ENCODE measurements at places on chromosomes 6 and 20. TPM values are rescaled to one million over a fixed set of nuclear protein-coding genes. Genes with fewer than 3 reads are reported as not detected.

DNA sequence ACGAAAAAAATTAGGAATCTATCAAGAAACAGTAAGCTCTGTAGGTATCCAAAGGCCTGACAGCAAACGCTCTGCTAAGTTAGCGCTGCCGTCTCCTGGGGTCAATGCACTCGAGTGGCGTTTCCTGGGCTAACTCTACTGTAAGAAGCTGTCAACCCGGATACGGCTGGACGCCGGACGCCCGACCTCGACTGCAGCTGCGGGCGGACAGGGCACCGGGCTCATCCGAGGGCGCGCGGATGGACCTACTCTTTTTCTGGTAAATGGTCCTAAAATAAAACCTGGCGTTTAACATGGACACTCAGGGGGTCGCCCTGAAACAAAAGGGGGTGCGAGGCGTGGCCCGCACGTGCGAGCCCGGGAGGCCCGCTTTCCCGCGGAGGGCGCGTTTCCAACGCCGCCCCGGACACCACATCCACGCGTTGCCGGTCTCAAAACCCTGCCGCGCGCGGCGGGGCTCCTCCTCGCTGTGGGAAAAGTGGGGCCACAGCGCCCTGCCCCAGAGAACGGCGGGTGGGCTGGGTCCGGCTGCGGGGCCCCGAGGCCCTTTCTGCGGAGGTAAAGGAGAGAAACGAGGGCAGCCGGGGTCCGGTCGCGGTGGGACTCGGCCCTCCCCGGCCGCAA is 537 bp downstream of the TCP1 start:
- H3K27ac ChIP-seq, result peak overlapping the region; percentile 94
- peaks cover 29% of the 10 kb centered on the region for H3K4me1 ChIP-seq
- no peak for DNase-seq
- peaks cover 22% of the 10 kb centered on the region for H3K36me3 ChIP-seq
- H3K4me3 ChIP-seq, result peak overlapping the region; percentile 99

- no peak overlapping the region for H3K27ac ChIP-seq
- no peaks in the 10 kb centered on the region for H3K4me1 ChIP-seq
- DNase-seq, result no peak
- H3K27me3 ChIP-seq, result no peaks in the 10 kb centered on the region
- H3K4me3 ChIP-seq, result no peak overlapping the region
- no peaks in the 10 kb centered on the region for H3K36me3 ChIP-seq
Measured at GRCh38 chr6:161561908-161562307, 288.0 kb upstream of the AGPAT4 start.

GRCh38 chr6:90978046-90978445 is 391.2 kb upstream of the MAP3K7 start:
- DNase-seq, result no peak
- no peaks in the 10 kb centered on the region for H3K27me3 ChIP-seq
- no peaks in the 10 kb centered on the region for H3K4me1 ChIP-seq
- H3K36me3 ChIP-seq, result no peaks in the 10 kb centered on the region

GRCh38 chr6:93300661-93301060 is 118.7 kb downstream of the EPHA7 start:
- no peaks in the 10 kb centered on the region for H3K27me3 ChIP-seq
- DNase-seq, result no peak
- H3K4me3 ChIP-seq, result no peak overlapping the region
- H3K27ac ChIP-seq, result no peak overlapping the region
- H3K36me3 ChIP-seq, result peaks cover 4% of the 10 kb centered on the region

DNA sequence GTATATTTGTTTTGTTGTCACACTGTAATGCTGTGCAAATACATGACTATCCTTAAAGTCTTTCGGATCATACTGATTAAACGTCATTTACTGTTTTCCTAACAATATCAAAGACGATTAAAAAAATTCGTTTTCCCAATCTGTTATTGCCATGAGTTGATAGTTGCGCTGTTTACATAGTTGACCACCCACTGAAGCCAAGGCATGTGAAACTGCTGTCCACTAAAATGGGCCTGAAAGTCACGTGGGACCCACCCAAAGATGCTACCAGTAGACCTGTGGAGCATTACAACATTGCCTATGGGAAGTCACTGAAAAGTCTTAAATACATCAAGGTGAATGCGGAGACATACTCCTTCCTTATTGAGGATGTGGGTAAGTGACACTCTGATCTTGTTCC is 28.1 kb downstream of the FNDC1 start:
- DNase-seq, result no peak
- no peak overlapping the region for H3K27ac ChIP-seq
- H3K36me3 ChIP-seq, result no peaks in the 10 kb centered on the region
- H3K4me3 ChIP-seq, result no peak overlapping the region
- H3K27me3 ChIP-seq, result peaks cover 13% of the 10 kb centered on the region
- no peaks in the 10 kb centered on the region for H3K4me1 ChIP-seq

SIRPD gene
- total RNA-seq, result not detected

GRCh38 chr6:25899123-25899522 is 25.1 kb upstream of the SLC17A3 start:
- H3K27ac ChIP-seq, result peak overlapping the region; percentile 79
- DNase-seq, result no peak
- peaks cover 25% of the 10 kb centered on the region for H3K4me1 ChIP-seq
- no peaks in the 10 kb centered on the region for H3K36me3 ChIP-seq

GRCh38 chr20:46865824-46866223 is 28.8 kb upstream of the EYA2 start:
- no peaks in the 10 kb centered on the region for H3K27me3 ChIP-seq
- no peak for DNase-seq
- H3K4me3 ChIP-seq, result no peak overlapping the region
- no peaks in the 10 kb centered on the region for H3K36me3 ChIP-seq

- H3K27ac ChIP-seq, result peak overlapping the region; percentile 84
- no peaks in the 10 kb centered on the region for H3K27me3 ChIP-seq
Measured at GRCh38 chr20:50746138-50746940, 15.0 kb downstream of the PARD6B start.

- H3K27ac ChIP-seq, result no peak overlapping the region
- H3K36me3 ChIP-seq, result no peaks in the 10 kb centered on the region
- no peak for DNase-seq
- no peaks in the 10 kb centered on the region for H3K27me3 ChIP-seq
- no peak overlapping the region for H3K4me3 ChIP-seq
Measured at GRCh38 chr6:25138233-25138933, 140.8 kb upstream of the CARMIL1 start.

DNA sequence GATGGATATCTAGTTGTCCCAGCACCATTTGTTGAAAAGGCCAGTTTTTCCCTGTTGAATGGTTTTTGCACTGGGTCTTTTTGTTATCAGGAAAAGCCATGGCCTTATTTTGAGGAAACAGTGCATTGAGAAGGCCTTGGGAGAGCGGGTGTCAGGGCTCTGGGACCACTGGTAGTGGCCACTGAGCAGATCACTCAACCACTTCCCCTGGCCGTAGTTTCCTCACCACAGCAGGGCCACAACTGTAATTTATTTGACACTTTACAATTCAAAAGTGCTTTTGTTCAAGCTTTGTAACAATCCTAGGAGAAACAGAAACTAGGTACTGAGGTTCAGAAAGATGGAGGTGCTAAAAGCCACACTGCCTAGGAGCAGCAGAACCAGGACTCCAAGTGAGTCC is 281.8 kb downstream of the GMDS start:
- H3K4me1 ChIP-seq, result no peaks in the 10 kb centered on the region
- DNase-seq, result no peak

GRCh38 chr6:148001844-148002642 is 340.6 kb upstream of the SASH1 start:
- DNase-seq, result no peak
- H3K27ac ChIP-seq, result no peak overlapping the region
- H3K4me1 ChIP-seq, result peaks cover 9% of the 10 kb centered on the region
- H3K27me3 ChIP-seq, result no peaks in the 10 kb centered on the region

GINS1 gene
- 25.2 TPM for total RNA-seq

SDCBP2 gene
- 2.3 TPM for total RNA-seq

ADGRF4 gene
- 2.6 TPM for total RNA-seq

- no peak overlapping the region for H3K4me3 ChIP-seq
- H3K36me3 ChIP-seq, result peaks cover 14% of the 10 kb centered on the region
- no peak for DNase-seq
- H3K4me1 ChIP-seq, result no peaks in the 10 kb centered on the region
- H3K27me3 ChIP-seq, result no peaks in the 10 kb centered on the region
Measured at GRCh38 chr20:62330576-62331317, 27.9 kb downstream of the ADRM1 start.

- peaks cover 2% of the 10 kb centered on the region for H3K4me1 ChIP-seq
- H3K36me3 ChIP-seq, result no peaks in the 10 kb centered on the region
- H3K27me3 ChIP-seq, result peaks cover 14% of the 10 kb centered on the region
- H3K27ac ChIP-seq, result no peak overlapping the region
Measured at GRCh38 chr6:733431-734219, 40.7 kb upstream of the EXOC2 start.

DNA sequence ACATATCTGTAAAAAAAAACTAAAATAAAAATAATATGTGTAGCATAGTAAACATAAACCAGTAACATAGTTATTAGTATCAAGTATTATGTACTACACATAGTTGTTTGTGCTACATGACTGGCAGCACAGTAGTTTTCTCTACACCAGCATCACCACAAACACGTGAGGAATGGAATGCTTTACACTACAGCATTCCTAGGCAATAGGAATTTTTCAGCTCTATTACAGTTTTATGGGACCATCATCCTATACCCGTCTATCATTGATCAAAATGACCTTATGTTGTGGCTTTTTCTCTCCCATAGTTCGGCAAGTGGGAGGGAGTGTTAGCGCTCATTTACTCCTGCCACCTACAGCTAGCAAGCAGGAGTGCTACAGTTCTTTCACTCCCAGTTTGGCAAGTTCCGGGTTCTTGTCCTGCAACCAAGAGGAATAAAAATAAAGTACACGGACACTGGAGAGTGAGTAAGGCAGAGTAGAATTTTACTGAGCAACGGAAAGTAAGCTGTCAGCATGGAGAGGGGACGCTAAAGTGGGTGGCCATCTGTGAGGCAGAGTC is 196.8 kb upstream of the HSF2 start:
- H3K27ac ChIP-seq, result no peak overlapping the region
- H3K4me3 ChIP-seq, result no peak overlapping the region
- H3K4me1 ChIP-seq, result no peaks in the 10 kb centered on the region
- H3K27me3 ChIP-seq, result no peaks in the 10 kb centered on the region
- DNase-seq, result no peak
- H3K36me3 ChIP-seq, result no peaks in the 10 kb centered on the region

DNA sequence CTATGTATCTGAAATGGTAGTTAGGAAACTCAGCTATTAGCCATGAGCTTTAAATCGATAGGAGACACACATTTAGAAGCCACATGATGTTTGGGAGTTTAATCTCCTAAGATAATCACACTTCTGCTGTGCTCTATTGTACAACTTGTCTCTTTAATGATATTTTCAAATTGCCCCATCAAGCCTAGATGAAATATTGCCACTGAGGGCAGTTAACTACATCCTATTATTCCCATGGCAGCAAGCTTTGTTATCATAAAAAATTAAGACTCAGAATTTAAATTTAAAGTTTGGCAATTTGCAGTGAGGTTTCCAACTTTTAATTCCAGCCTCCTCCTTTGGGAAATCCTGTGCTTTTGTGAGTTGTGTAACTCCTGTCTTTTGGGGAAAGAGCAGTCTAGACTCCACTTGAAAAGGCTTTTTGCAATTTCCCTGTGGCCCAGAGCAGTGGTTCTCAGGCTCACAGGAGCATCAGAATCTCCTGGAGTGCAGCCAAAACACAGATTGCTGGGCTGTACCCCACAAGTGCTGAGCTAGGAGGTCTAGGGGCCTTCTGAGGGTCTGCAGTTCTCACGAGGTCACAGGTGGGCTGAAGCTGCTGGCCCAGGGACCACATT is 792.4 kb downstream of the QKI start:
- H3K27me3 ChIP-seq, result no peaks in the 10 kb centered on the region
- no peak overlapping the region for H3K4me3 ChIP-seq
- no peak overlapping the region for H3K27ac ChIP-seq
- no peak for DNase-seq

DNA sequence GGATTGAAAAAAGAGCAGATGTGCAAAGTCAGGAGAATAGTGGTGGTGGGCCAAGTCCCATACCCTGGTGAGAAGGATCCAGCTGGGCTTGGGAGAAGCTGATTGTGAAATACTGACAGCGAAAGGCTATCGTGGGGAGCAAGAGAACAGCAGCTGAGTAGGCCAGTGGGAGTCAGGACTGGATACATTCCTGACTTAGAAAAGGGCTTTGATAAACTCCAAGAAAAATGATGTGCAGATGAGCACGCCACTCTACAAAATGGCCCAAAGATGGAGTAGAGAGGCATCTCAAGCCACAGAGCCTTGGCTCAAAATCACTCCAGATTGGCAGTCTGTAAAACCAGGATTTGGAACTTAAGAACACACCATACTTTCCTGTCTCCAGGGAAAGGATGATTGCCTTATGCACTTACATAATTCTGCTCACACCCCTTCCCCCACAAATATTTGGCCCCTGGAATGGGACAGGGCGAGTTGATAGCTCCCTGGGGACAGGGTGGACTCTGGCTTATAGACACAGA is 578.7 kb downstream of the MAFB start:
- H3K27ac ChIP-seq, result no peak overlapping the region
- no peak overlapping the region for H3K4me3 ChIP-seq
- H3K4me1 ChIP-seq, result no peaks in the 10 kb centered on the region
- H3K36me3 ChIP-seq, result no peaks in the 10 kb centered on the region
- peaks cover 7% of the 10 kb centered on the region for H3K27me3 ChIP-seq

BEND3 gene
- total RNA-seq, result 22.4 TPM

GRCh38 chr20:44009679-44009992 is 95.0 kb downstream of the TOX2 start:
- H3K4me1 ChIP-seq, result no peaks in the 10 kb centered on the region
- H3K36me3 ChIP-seq, result no peaks in the 10 kb centered on the region
- no peak overlapping the region for H3K4me3 ChIP-seq
- H3K27me3 ChIP-seq, result peaks cover 6% of the 10 kb centered on the region
- H3K27ac ChIP-seq, result no peak overlapping the region
- DNase-seq, result no peak

GRCh38 chr6:18488526-18489270 is 101.5 kb downstream of the RNF144B start:
- no peak overlapping the region for H3K27ac ChIP-seq
- H3K27me3 ChIP-seq, result peaks cover 2% of the 10 kb centered on the region

- H3K36me3 ChIP-seq, result no peaks in the 10 kb centered on the region
- no peak overlapping the region for H3K27ac ChIP-seq
- peaks cover 2% of the 10 kb centered on the region for H3K4me1 ChIP-seq
- peaks cover 76% of the 10 kb centered on the region for H3K27me3 ChIP-seq
Measured at GRCh38 chr6:29887330-29887818, 55.0 kb upstream of the HLA-A start.

GRCh38 chr6:51094271-51094670 is 275.6 kb downstream of the TFAP2B start:
- H3K27ac ChIP-seq, result no peak overlapping the region
- peaks cover 2% of the 10 kb centered on the region for H3K36me3 ChIP-seq
- DNase-seq, result no peak

GRCh38 chr20:58633161-58634053 is 17.7 kb upstream of the STX16 start:
- H3K4me1 ChIP-seq, result no peaks in the 10 kb centered on the region
- H3K27me3 ChIP-seq, result peaks cover 20% of the 10 kb centered on the region
- no peak overlapping the region for H3K4me3 ChIP-seq
- H3K27ac ChIP-seq, result no peak overlapping the region
- DNase-seq, result no peak
